ENCODE measurements at places on chromosomes 7 and 10. TPM values are rescaled to one million over a fixed set of nuclear protein-coding genes. Genes with fewer than 3 reads are reported as not detected.

MSMB gene
- not detected for total RNA-seq

TMEM196 gene
- not detected for total RNA-seq

PNLIPRP2 gene
- not detected for total RNA-seq

MDFIC gene
- 87.0 TPM for total RNA-seq

C10orf53 gene
- not detected for total RNA-seq

SORBS1 gene
- total RNA-seq = 0.49 TPM

AKR1C8 gene
- total RNA-seq = not detected

SPDYE2 gene
- total RNA-seq = not detected

ELAPOR2 gene
- total RNA-seq = 5.6 TPM

STRA8 gene
- total RNA-seq = not detected

SPOCK2 gene
- 0.16 TPM for total RNA-seq

SPDYE9 gene
- not detected for total RNA-seq

TMEM229A gene
- total RNA-seq = not detected

GPR26 gene
- not detected for total RNA-seq

PLA2G12B gene
- total RNA-seq = not detected

SCIN gene
- 1.1 TPM for total RNA-seq

DRGX gene
- total RNA-seq = not detected

INPP5A gene
- 25.5 TPM for total RNA-seq

PKD2L1 gene
- total RNA-seq = not detected

PNLIPRP3 gene
- not detected for total RNA-seq

HOXA1 gene
- total RNA-seq = not detected

ZNF365 gene
- total RNA-seq = 4.0 TPM

ZNF212 gene
- total RNA-seq = 8.7 TPM

NEUROD6 gene
- not detected for total RNA-seq

MAP3K8 gene
- total RNA-seq = 20.4 TPM

NUDCD3 gene
- total RNA-seq = 68.0 TPM

SVOPL gene
- not detected for total RNA-seq

RAPGEF5 gene
- 0.49 TPM for total RNA-seq

LRRC61 gene
- total RNA-seq = 0.24 TPM

CPA4 gene
- 6.8 TPM for total RNA-seq

RPP38 gene
- total RNA-seq = 11.7 TPM

ZNF92 gene
- total RNA-seq = 5.0 TPM

ATP6V0E2 gene
- 16.7 TPM for total RNA-seq

NKX6-2 gene
- not detected for total RNA-seq

CYP2E1 gene
- total RNA-seq = 1.3 TPM

CRTAC1 gene
- total RNA-seq = not detected

PRKAR2B gene
- total RNA-seq = 0.97 TPM

BMS1 gene
- 16.1 TPM for total RNA-seq

MMD2 gene
- total RNA-seq = not detected

WDR86 gene
- 0.24 TPM for total RNA-seq

AGAP4 gene
- total RNA-seq = 3.3 TPM

LIPN gene
- total RNA-seq = not detected

TMEM139 gene
- not detected for total RNA-seq

CFAP58 gene
- total RNA-seq = 0.49 TPM

FAM241B gene
- not detected for total RNA-seq

HHEX gene
- 1.3 TPM for total RNA-seq

TNPO3 gene
- 86.5 TPM for total RNA-seq

FUOM gene
- 28.4 TPM for total RNA-seq
